Thymus (tissue), 14 donors: ENCODE measurements at places on chromosomes 4 and X.

GRCh38 chr4:109302361-109303139 is at the start of gene COL25A1:
COL25A1 (minus strand) TSS chr4:109302658.
- peak; percentile 58 for DNase-seq

DNA sequence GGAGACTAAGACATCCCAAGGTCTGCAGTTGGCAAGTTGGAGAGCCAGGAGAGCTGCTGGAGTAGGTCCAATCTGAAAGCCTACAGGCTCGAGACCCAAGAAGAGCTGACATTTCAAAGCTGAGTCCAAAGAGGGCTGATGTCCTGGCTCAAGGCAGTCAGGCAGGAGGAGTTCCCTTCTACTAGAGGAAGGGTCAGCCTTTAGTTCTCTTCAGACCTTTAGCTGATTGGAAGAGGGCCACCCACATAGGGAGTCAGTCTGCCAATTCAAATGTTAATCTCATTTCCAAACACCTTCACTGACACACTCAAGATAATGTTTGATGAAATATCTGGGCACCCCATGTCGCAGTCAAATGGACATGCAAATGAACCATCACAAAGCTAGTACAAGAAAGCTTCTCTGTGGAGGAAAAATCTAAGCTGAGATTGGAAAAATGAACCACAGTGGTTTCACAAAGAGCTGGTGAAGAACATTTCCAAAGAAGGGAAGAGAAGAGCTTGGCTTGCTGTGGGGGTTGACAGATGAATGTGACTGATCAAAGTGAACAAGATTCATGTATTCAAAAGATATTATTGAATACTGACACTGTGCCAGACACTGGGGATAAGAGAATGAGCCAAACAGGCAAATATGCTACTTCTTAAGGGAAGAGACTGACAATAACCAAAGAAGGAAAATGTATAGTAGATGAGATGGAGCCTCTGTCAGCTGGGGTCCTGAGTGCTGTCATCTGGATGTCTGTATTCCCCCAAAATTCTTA is 61.2 kb downstream of the STK32B start:
- no peak for DNase-seq

DNA sequence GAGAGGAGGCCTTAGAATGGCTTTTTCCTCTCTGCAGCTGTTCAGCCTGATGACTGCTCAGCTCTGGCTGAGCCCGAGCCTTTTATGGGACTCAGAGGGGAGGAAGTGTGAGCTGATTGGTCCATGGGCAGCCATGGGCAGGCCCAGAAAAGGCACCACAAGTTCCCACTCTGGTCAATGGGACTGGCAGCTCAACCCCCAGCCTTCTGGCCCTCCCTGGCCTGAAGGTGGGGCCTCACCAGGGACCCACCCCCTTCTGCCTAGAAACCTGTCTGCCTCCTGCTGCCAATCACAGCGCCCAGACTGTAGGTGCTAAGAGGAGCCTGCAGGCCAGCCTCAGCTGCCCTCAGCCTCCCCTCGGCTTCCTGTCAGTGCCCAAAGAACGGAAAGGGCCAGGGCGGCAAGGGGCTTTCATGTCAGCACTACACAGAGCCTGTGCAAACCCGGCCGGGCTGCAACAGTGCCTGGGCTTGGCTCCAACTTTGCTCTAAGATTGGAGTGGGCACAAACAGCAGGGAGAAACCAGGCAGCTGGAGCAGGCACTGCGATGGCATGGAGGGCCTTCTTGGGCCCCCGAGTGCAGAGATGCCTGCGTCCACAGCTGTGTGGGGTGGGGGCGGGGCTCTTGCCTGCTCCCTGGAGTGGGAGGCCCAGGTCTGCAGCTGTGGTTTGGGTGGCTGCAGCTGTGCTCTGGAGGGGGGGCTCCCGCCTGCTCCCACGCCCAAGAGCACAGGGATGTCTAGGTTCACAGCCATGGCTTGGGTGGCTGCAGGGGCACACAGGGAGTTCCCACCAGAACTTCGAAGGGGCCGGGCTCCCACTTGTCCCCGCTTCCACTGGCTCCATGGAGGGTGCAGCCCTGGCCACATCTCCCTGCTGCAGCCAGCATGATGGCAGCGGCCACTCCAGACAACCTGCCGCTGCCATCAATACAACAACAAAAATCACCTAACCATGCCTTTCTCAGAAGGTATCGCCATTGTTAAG is 92.6 kb downstream of the NXF2 start:
- no peak for DNase-seq

- no peak for DNase-seq
These were observed 11.5 kb downstream of the STK26 start for GRCh38 chrX:132034648-132035047.

DNA sequence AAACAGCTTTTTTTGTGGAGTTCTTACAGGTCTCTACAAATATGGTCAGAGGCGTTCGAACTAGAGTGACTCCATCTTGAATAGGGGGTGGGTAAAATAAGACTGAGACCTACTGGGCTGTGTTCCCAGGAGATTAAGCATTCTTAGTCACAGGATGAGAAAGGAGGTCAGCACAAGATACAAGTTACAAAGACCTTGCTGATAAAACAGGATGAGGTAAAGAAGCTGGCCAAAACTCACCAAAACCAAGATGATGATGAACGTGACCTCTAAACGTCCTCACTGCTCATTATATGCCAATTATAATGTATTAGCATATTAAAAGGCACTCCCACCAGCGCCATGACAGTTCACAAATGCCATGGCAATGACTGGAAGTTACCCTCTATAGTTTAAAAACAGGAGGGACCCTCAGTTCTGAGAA is 42.8 kb upstream of the SPP1 start:
- DNase-seq: no peak
